ENCODE measurements at places on chromosomes 1 and 21.

GRCh38 chr1:183461350-183461749 lies 10.9 kb upstream of the SMG7 start:
- no peak for DNase-seq

DNA sequence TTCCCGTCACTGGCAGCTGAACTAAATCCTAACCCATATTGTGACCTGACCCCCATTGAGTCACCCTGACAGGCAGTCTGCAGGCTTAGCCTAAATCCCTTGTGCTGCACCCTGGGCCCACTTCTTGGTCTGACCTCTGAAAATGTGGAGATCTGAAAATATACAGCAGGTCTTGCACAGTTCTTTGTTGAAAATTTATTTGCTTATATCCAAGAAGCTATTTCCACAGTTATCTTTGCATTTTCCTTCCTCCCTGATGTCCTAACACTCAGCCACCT lies 87.1 kb downstream of the BCAR3 start:
- DNase-seq, result no peak

GRCh38 chr1:227437495-227438008 lies 119.3 kb upstream of the CDC42BPA start:
- DNase-seq, result no peak

DNA sequence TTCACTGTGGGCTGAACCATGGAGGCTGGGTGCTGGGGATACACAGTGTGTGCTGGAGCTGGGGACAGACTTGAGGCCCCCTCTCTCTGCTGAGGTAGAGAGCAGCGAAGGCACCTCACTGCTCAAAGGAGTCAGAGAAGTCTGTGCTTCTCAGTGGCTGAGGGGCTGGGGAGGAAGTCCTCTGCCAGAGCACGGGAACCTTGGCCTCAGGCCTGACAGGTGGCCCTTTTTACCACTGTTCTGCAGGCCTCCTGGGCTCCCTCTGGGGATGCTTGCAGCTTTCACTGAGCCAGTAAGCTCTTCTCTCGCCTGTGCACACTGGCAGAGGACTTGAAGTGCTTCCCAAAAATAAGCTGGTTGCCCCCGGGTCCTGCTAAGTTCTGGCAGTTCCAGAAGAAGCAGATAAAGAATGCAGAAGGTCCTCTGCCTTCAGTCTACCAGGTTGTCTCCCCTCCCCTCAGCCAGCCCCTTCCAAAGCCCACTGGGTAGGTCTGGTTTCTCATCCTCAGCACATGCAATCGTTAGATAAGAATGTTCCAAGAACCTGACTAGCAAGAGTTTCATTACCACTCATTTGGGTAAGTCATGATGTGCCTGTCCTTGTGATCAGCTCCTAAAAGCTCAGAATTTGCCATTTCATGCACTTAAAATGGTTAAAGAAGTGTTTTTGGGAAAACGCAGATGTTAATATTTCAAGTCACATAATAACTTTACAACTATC lies 53.9 kb downstream of the TENT5C start:
- DNase-seq, result no peak

DNA sequence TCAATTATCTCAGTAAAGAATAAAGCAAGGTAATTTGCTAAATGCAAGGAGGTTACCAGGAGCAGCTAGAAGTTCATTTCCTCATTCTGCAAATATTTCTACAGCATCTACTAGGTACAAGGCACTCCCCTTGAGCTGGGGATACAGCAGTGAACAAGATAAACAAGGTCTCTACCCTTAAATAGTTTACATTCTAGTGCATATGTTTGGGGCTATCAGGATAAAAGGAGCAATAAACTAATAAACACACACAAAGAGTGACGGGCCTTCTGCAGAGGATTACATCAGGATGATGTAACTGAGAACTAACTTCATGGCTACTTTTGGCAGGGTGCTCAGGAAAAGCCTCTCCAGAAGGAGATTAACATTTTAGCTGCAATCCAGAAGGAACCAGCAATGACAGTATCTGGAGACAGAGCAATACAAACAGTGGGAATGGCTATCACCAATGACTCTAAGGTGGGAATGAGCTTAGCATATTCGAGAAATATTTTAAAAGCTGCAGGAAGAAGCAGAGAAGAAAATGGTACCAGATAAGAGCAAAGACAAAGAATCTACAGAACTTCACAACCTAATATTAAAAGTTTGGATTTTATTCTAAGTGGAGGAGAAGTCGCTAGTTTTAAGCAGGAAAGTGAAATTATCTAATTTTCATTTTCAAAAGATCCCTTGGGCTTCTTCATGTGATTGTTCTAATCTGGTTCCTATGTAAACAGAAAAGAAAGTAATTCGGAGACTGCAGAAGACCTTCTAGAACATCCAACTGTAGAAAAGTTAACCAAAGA lies 25.8 kb downstream of the TP53BP2 start:
- no peak for DNase-seq
